ENCODE measurements at places on chromosomes 2 and 18.

GRCh38 chr2:54899576-54900200 is 150.6 kb downstream of the RTN4 start:
- peak; percentile 48 for DNase-seq

GRCh38 chr2:121665504-121665903 is 16.2 kb upstream of the CLASP1 start:
- no peak for DNase-seq

DNA sequence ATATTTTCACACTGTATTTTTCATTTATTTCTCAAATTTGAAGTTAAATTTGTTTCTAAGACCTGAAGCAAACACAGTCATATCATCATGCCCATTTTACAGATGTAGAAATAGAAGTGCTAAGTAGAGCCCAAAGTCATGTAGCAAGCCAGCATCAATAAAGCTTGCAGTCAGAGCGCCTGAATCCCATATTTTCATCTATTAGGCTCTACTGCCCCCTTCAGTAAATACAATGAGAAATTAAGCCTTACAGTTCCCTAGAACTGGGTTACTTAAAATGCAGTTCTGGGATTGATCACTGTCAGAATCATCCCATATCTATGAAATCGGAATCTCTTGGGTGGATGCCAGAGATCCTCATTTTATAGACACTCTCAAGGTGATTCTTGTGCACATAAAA is 419.9 kb downstream of the TGIF1 start:
- peak; percentile 48 for DNase-seq

- DNase-seq = no peak
These were observed 92.2 kb downstream of the SMC6 start for GRCh38 chr2:17661460-17661859.

GRCh38 chr2:221786297-221786926 is 214.3 kb upstream of the EPHA4 start:
- no peak for DNase-seq

- no peak for DNase-seq
These were observed 11.8 kb upstream of the NEDD4L start for GRCh38 chr18:58032233-58032632.

DNA sequence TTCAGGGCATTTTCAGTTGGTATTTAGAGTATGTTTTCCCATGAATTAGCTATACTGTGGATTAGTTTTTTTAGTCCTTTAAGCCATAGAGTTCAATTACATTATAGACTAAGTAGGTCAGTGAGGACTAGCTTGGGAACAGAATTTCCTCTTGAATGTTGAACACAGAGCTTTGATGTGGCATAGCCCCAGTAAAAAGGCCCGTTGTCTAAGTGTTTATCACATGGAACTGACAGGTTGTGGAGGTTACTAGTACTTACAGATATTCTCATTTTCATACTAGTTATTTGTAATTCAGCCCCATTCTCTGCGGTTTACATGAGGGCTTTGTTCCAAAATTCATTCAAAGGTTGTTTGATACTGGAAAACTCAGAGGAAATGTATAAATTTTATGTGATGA is 6.2 kb downstream of the INSIG2 start:
- no peak for DNase-seq

DNA sequence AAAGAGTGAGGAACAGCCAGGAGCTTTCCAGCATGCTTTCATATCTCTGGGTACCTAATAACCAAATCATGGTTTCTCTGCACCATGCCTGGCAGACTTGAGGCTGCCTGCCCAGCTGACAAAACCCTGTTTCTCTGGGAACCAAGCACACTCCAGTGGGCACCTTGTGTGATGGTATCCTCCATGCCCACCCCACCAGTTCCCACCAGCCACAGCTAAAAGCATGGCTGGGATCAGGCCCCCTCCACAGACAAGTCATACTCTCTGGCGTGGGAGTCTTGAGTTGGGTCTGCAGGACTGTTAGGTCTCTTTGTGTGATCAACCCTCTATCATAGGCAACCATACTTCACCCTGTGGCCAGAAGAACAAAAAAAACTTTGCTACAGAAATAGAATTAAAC is 56.0 kb downstream of the TMEM163 start:
- DNase-seq = no peak

DNA sequence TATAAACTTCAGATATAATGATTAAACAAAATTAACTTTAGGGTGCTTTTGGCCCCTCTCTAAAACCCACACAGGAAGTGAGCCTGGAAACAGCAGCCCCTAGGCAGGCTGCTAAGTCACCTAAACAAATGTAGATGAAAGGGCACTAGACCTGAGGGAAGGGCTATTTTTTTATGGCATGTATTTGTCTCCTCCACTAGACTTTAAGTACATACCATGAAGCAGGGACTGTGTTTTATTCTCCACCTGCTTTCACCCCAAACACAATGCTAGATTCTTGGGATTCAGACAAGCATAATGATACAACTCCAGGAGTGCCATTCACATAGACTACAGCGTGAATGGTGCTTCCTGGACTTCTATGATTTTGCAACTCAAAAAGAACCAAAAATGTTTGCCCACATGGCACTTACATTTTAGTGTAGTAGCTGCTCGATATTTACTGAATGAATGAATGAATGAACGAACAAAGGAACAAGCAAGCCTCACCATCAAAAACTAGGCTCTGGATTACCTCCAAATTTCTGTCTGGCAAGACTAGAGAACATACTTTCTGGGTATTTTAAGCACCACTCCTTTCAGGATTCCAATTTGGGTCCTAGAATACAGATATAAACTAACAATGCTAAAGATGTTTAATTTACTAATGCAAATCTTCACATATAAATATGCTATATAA is 10.1 kb downstream of the ATAD2B start:
- no peak for DNase-seq

DNA sequence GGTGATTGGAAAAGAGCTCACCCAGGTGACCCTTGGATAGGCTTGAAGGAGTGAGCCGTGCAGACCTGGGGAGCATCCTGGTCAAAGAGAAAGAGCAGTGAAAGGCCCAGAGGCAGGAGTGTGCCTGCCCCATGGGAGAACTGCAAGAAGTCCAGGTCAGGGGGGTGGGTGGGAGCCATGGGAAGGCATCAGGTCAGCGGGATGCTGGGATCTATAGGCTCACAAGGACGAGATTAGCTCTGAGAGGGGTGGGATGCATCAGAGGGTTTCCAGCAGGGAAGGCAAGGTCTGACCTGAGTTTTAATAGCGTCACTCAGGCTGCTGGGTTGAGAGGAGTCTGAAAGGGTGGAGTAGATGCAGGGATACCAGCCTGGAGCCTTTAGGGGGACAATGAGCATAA is 158.6 kb downstream of the SMAD7 start:
- no peak for DNase-seq

- peak; percentile 69 for DNase-seq
These were observed 24.4 kb downstream of the ZNF892 start for GRCh38 chr2:95231723-95232122.

- no peak for DNase-seq
These were observed 671.2 kb downstream of the BCL11A start for GRCh38 chr2:59882279-59882678.

DNA sequence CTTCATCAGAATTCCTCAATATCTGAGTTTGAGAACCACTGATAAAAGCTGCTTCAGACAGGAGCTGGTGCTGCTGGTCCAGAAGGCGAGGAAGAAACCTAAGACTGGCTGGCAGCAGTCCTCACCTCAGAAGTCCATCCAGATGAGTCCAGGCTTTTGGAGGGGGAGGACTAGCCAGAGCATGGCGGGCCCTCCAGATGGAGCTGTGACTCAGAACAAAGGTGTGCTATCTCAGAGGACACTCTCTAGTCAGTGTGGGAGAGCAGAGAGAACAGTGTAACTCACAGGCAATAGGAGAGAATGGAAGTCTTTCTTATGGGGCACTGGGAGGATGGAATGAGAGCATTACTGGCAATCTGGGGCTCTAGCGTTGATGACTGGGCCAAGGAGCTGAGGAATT is 191.4 kb downstream of the NYAP2 start:
- peak; percentile 6 for DNase-seq

DNA sequence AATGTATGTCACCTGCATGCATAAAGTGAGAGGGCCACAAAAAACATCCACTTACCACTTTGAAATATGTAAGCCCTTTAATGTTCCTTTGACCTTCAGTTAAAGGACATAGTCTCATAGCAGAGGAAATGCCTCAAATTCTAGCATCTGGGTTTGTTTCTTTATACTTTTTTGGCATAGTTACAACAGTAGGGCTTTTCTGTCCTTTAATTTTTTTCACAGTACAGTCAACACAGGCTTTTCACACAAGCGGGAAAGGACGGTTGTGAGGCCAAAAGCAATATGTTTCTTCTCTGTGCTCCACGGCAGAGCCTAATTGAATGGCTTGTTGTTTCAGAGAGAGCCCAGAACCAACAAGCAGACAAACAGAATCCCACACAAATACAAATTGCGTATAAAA is 57.6 kb downstream of the CRIM1 start:
- DNase-seq = no peak

- DNase-seq = no peak
These were observed 6.8 kb downstream of the TBR1 start for GRCh38 chr2:161422816-161423403.

GRCh38 chr2:100971221-100971620 is 30.9 kb upstream of the RPL31 start:
- no peak for DNase-seq

DNA sequence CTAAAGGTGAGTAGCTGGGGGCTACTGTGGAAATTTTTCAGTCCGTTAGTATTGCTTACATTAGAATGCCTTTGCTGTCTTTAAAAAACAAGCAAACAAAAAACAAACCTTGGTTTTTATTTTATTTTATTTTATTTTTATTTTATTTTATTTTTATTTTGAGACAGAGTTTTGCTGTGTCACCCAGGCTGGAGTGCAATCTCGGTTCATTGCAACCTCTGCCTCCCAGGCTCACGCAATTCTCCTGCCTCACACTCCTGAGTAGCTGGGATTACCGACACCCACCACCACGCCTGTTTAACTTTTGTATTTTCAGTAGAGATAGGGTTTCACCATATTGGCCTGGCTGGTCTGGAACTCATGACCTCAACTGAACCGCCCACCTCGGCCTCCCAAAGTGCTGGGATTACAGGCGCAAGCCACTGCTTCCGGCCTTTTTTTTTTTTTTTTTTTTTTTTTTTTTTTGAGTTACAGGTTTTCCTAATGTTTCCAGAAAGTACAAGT is 732.6 kb downstream of the KCNJ3 start:
- DNase-seq = no peak

DNA sequence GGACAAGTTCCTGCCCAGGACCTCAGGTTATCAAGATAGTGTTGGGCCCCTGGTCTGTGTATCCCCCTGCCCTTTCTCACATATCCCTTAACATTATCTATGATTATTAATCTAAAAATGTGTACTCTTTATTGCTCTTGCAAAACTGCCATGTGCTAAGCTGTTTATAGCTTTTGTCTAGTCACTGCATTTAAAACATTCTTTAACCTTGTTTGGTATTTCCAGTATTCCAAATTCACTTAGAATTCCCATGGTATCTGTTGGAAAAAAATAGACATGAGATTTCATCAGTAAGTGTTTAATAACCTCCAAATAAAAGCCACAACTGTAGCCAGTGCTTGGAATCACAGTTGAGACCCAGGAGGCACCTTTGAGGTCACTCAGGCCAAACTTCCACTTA is 16.2 kb upstream of the GLS start:
- DNase-seq = no peak

DNA sequence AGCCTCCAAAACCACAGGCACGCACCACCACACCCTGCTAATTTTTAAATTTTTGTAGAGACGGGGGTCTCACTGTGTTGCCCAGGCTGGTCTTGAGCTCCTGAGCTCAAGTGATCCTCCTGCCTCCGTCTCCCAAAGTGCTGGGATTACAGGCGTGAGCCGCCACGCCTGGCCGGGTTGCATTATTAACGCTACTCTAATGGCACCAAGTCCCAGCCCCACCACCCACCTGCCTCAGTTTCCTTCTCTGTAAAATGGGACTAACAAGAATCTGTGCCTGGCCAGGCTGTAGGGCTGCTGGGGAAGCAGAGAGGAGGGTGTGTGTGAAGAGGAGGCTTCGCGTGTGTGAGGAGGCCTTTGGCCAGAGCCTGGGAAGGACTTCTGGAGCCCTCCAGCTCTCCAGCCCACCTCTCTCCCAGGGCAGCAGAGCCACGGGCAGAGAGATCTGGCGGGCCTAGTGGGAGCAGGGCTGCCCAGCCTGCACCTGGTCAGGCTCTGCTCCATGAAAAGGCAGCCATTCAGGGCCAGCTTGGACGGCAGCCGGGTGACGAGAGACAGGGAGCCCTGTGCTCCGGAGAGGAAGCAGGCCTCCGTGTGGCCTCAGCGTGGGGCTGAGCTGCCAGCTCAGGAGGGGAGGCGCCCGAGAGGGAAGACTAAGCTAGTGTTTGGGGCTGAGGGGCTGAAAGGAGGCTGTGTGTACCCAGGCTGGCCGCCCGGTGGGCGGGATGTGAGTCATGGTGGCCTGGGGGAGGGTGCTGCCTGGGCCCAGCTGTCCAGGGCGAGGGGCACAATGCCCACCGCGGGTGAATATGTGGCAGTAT is 7.4 kb upstream of the B3GNT7 start:
- DNase-seq = peak; percentile 94

- DNase-seq = no peak
These were observed 255.2 kb upstream of the RASGRP3 start for GRCh38 chr2:33221046-33221784.

DNA sequence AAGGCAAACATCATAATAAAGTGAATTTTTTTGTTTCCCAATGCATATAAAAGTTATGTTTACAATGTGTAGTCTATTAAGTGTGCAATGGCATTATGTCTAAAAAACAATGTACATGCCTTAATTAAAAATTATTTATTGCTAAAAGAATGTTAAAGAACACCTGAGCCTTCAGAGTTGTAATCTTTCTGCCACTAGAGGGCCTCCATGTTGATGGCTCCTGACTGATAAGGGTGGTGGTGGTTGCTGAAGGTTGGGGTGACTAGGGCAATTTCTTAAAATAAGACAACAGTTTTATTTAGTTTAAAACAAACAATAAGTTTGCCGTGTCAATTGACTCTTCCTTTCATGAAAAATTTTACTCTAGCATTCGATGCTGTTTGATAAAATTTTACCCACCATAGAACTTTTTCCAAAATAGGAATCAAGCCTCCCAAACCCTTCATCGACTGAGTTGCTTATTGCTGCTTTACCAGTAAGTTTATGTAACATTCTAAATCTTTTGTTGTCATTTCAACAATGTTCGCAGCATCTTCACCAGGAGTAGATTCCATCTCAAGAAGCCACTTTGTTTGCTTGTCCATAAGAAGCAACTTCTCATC is 32.3 kb downstream of the MAP3K2 start:
- no peak for DNase-seq

- no peak for DNase-seq
These were observed 72.6 kb upstream of the ZNF532 start for GRCh38 chr18:58792086-58792485.

DNA sequence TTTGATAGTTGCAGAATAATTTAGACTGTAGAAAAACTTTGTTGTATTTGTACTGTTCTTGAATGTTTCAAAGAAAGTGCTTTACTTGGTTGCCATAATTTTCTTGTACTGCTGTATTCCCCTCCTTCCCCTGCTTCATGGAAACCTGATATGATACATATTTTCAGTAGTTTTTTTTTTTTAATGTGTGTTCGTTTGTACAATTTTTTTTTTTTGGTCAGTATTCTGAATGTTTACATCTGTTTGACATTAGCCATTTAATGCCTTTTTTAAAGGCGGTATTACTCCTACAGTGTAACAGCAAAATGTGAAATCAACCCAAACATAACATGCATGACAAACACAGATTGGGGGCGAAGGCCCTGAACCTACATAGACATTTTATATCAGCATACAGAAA is 172.3 kb downstream of the ASXL3 start:
- DNase-seq = no peak

GRCh38 chr2:160666154-160667060 is 172.8 kb upstream of the RBMS1 start:
- peak; percentile 95 for DNase-seq
